Epithelial cell of alveolus of lung (primary cell): ENCODE measurements at places on chromosomes 7 and 10. TPM values are rescaled to one million over a fixed set of nuclear protein-coding genes. Genes with fewer than 3 reads are reported as not detected.

Gene FOXI2
- total RNA-seq: not detected in 2 replicates

Gene NUTM2E
- 0.13 TPM in 1 of 2 replicates, not detected in the other for total RNA-seq

Gene NKX2-3
- not detected in 2 replicates for total RNA-seq

Gene SPDYE17
- not detected in 2 replicates for total RNA-seq

Gene CTNNA3
- under 0.01 and 0.39 TPM in 2 replicates for total RNA-seq

Gene BMI1
- 23.1 and 52.5 TPM in 2 replicates for total RNA-seq

Gene GNG11
- 50.5 and 76.7 TPM in 2 replicates for total RNA-seq

Gene GLI3
- total RNA-seq: 6.1 and 34.0 TPM in 2 replicates

Gene ANKRD7
- total RNA-seq: 0.08 and 0.91 TPM in 2 replicates

Gene CALML5
- total RNA-seq: not detected in 2 replicates

Gene EBLN1
- not detected in 2 replicates for total RNA-seq

Gene ZNF735
- total RNA-seq: not detected in 2 replicates

Gene LBX1
- total RNA-seq: not detected in 2 replicates

Gene AOAH
- not detected in 2 replicates for total RNA-seq

Gene ADAM8
- 4.5 and 6.0 TPM in 2 replicates for total RNA-seq

Gene GARIN1A
- total RNA-seq: under 0.01 and 0.32 TPM in 2 replicates

Gene CREM
- 34.4 and 47.8 TPM in 2 replicates for total RNA-seq

Gene TMEM270
- not detected in 2 replicates for total RNA-seq

Gene PTPRN2
- total RNA-seq: 0.78 and 2.7 TPM in 2 replicates

Gene GRM3
- total RNA-seq: not detected in 2 replicates

Gene UPK3BL2
- not detected in 2 replicates for total RNA-seq

Gene DPYSL4
- 12.3 and 14.6 TPM in 2 replicates for total RNA-seq

Gene CCZ1
- total RNA-seq: 35.0 and 72.9 TPM in 2 replicates

Gene CDNF
- total RNA-seq: 0.78 and 3.8 TPM in 2 replicates

Gene TDRD1
- total RNA-seq: not detected in 2 replicates

Gene HNRNPH3
- 12.4 and 22.1 TPM in 2 replicates for total RNA-seq

Gene MOGAT3
- not detected in 2 replicates for total RNA-seq

Gene NXPH1
- total RNA-seq: not detected in 2 replicates

Gene ACBD7
- total RNA-seq: 0.40 and 1.9 TPM in 2 replicates

Gene SPDYE8
- total RNA-seq: not detected in 2 replicates

Gene HOXA1
- total RNA-seq: 1.4 and 3.9 TPM in 2 replicates

Gene PTF1A
- not detected in 2 replicates for total RNA-seq

Gene IQUB
- 0.13 and 0.24 TPM in 2 replicates for total RNA-seq

Gene HMX2
- total RNA-seq: not detected in 2 replicates

Gene BHLHA15
- total RNA-seq: 0.13 TPM in 1 of 2 replicates, not detected in the other

Gene JMJD1C
- total RNA-seq: 39.2 and 59.6 TPM in 2 replicates

Gene PAOX
- 5.4 and 5.6 TPM in 2 replicates for total RNA-seq
